HuH-7.5 (cell line): ENCODE measurements at places on chromosomes 13 and 19.

GRCh38 chr13:76646946-76647345 lies 239.3 kb downstream of the KCTD12 start:
- no peak for DNase-seq

DNA sequence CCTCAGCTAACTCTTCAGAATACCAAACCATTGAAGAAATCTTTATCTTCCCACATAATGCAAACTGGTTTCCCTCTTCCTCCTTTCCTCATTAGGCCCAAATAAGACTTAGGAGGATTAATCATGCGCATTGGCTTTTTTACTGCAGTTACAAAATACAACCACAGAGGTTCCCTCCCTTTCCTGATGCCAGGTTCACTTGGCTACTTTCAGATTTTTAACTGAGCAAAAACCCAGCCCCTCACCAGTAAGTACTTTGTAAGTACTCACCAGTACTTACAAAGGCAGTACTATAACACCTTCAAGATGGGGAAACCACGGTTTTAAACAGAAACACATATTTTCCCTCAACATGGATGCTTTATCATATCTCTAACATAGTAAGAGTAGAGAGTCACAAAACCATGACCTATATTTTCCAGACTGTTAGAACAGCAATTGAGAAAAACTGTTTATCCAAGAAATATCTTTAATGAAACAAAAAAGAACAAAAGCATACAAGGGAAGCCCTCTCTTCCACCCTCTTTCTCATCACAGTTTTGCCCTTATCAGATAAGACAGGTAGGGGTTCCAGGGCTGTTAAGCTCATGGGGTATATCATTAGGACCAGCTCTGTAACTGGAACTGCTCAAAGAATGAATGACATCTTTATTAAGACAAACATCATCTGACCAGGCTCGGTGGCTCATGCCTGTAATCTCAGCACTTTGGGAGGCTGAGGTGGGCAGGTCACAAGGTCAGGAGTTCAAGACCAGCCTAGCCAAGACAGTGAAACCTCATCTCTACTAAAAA lies 12.7 kb downstream of the FOXO1 start:
- DNase-seq, result no peak

GRCh38 chr19:1470305-1471009 lies 8.6 kb downstream of the C19orf25 start:
- peak; percentile 95 for DNase-seq

- DNase-seq, result no peak
Measured at GRCh38 chr19:51311351-51312257, at the start of gene IGLON5. Gene IGLON5, plus strand, starts transcription at chr19:51311644. Its CDS starts 204 bp downstream, at chr19:51311848.

DNA sequence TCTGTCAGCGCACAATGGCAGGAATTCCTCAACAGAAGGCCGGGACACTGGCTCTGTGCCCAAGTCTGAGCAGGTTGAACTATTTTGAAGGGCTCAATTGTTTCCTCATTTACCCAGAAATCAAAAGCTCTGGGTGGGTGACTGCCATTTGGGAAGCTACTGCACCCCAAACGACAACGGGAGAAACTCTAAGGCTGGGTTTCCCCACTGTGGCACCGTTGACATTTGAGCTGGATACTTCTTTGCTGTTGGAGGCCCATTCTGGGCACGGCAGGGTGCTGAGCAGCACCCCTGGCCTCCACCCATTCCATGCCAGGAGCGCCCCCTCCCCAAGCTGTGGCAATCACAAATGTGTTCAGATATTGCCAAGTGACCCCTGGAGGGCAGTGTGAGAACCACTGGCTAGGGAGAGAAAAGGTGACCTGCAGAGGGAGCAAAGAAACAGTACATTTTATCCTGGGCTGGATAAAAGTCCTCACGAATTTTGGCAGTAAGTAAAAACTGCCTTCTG lies 62.5 kb downstream of the RFX2 start:
- peak; percentile 75 for DNase-seq

DNA sequence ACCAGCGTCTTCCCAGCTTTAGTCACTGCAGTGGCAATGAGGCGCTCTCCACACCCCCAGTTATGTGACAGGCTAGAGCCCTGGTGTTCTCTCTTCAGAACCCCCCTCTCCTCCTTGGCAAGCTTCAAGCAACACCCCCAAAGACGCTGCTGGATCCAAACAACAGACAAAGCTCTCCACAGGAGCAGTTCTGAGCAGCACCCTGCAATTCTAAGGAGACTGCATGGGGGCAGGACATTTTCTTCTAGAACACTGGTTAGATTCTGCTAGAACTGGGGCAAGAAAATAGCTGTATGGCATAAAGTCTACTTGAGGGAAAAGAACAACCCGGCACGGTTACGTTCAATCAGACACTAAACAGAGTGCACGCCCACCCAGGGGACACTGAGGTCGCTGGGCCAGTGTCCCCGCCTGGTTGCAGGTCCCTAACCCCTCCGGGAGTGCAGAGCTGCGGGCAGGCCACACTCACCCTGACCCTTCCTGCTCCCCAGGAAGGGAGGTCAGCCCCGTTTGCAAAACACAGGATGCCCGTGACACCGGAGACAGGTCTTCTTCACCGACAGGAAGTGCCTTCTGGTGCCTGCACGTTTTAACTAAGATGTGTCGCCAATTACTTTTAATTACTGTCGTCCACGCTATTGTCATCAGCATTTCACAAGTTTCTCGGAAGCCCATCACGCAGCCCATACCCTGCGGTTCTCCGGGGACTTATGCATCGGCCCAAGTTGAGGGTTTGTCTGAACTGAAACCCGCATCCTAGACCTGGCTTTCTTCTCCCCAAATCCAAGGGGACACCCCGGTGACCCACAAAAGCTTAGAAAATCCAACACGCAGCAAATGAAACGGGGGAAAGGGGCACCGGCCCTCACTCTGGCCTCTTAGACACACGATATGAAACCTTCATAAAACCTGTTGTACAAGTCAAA lies 943 bp downstream of the GJB6 start:
- DNase-seq, result no peak

- no peak for DNase-seq
Measured at GRCh38 chr19:21463449-21464105, 41.8 kb upstream of the ZNF429 start.

- no peak for DNase-seq
Measured at GRCh38 chr19:42424712-42425131, 2.5 kb downstream of the LIPE start.
